ENCODE measurements at places on chromosomes 3 and 15.

- H3K27me3 ChIP-seq: no peaks in the 10 kb centered on the region
- H3K4me1 ChIP-seq: no peaks in the 10 kb centered on the region
- H3K27ac ChIP-seq: no peak overlapping the region
- H3K4me3 ChIP-seq: no peak overlapping the region
Measured at GRCh38 chr3:36762918-36763849, 1.2 kb downstream of the DCLK3 start.

DNA sequence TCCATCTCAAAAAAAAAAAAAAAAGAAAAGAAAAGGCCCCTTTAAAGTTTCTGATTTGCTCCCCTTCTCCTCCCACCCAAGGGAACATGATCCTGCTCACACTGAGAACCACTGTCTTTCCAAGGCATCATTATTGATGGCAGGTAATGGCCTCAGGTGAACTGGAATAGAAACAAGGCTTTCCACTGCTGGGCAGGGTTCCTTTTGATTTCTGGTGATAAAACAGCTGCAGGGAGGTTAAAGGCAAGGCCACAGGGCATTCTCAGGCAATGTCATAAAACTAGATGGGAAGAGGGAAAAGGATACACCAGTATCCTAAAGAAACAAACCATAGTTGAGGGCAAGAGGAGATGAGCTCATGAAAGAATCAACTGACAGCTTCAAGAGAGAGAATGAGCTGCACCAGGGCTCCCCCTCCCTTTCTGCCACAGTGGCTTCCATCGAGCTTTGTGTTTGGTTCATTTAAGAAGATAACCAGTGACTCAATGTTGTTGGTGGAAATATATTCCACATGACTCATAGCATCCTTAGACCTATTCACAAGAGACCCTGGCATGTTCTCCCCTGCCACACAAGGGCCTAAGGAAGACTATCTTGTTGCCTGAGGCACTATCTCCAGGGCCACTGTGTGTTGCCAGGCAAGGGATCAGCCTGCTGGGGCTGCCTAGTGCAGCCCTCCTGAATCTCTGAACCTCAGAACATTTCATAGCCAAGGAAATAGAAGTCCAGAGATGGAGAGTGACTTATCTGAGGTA, 86.4 kb downstream of the WDR76 start:
- no peaks in the 10 kb centered on the region for H3K27me3 ChIP-seq
- DNase-seq: no peak
- no peak overlapping the region for H3K4me3 ChIP-seq
- no peaks in the 10 kb centered on the region for H3K36me3 ChIP-seq
- H3K4me1 ChIP-seq: peaks cover 16% of the 10 kb centered on the region

DNA sequence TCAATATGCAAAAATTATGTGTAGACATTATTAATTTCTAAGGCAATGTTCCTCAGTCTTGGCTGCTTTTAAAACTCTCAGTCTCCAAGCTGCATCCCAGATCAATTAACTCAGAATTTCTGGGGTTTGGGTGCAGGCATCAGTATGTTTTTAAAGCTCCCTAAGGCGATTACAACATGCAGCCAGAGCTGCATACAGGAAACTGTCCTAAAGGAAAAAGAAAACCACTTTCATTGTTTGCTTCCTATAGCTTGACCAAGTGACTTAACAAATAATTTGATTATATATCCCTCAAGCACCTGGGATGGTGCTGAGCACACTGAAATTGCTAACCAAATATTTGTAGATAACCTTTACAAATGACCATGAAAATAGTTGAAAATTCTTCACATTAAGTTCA, 194.7 kb downstream of the DTWD1 start:
- H3K4me1 ChIP-seq: peaks cover 10% of the 10 kb centered on the region
- no peak for DNase-seq
- H3K27ac ChIP-seq: no peak overlapping the region
- no peak overlapping the region for H3K4me3 ChIP-seq

DNA sequence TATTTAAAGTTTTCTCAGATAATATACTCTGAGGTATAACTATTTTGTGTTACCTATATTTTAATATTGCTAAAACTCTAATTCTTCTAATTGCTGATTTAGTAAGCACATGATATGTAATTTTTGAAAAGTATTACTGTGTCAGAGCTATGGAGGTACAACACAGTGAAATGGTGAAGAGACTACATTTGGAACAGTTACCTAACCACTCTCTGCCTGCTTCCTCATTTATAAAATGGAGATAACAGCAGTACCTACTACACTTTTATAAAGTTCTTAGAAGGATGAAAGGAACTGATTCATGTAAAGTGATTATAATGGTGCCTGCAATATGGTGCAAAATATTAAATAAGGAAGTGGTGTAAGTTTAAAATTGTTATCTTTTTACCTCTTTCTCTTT, 16.3 kb upstream of the NEK10 start:
- peaks cover 21% of the 10 kb centered on the region for H3K36me3 ChIP-seq
- H3K27me3 ChIP-seq: no peaks in the 10 kb centered on the region
- DNase-seq: no peak
- no peak overlapping the region for H3K27ac ChIP-seq
- H3K4me1 ChIP-seq: peaks cover 6% of the 10 kb centered on the region
- no peak overlapping the region for H3K4me3 ChIP-seq
